ENCODE measurements at places on chromosomes 1 and 21.

DNA sequence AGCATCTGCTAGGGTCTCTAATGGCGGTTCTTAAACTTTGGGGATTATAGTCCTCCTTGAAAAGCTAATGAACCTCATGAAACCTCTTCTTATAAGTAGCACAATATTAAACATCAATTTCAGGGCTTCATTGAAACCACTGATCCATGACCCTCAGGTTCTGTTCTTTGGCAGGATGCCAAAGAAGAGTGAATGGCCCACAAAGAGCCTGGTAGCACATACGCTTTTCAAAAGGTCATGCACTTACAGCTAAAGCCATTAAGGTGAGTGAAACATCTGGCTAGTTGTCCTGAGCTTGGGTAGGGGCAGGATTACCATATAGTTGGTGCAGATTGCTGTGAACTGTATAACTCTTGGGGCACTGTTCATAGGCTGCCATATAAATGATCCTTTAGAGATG lies 42.3 kb downstream of the MDM4 start:
- no peak for DNase-seq

GRCh38 chr1:176963181-176963580 lies 201.3 kb downstream of the ASTN1 start:
- DNase-seq: no peak

DNA sequence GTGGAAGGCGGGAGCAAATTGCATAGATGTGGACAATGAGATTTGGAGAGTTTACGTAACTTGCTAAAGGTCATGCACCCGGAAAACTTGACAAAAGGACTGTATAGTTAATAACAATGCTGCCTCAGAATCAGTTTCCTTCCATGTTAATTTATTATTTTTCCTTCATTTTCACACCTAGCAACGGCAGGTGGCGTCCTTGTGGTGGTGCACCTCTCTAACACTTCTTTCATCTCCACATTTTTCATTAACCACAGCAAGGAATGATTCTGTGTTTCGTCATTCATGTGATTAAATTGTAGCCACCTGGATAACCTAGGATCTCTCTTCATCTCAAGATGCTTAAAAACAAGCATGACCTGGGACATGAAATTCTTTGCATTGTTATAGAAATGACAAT lies 2133.0 kb downstream of the NCAM2 start:
- DNase-seq: no peak

- peak; percentile 91 for DNase-seq
Observed at GRCh38 chr1:169794530-169795416, at the start of gene METTL18. Gene METTL18 (minus strand): TSS chr1:169794907. CDS start chr1:169793695, 1,212 bp downstream.

- no peak for DNase-seq
Observed at GRCh38 chr1:12314333-12314903, 84.6 kb downstream of the VPS13D start.

DNA sequence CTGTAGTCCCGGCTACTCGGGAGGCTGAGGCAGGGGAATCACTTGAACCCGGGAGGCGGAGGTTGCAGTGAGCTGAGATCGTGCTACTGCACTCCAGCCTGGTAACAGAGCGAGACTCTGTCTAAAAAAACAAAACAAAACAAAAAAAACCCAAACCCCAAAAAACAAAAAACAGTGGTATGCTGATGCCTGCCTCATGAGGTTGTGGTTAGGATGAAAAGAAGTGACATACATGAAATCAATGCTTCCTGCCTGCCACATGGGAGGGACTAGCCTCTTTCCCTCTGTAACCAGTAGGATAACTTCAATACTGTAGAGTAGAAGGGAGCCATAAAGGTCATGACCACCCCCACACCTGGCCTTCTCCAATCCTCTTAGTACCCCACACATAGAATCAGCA lies 55.2 kb downstream of the TENT5C start:
- no peak for DNase-seq

Data from fibroblast of skin of left quadriceps (primary cell).